ENCODE measurements at places on chromosomes 5 and 9.

DNA sequence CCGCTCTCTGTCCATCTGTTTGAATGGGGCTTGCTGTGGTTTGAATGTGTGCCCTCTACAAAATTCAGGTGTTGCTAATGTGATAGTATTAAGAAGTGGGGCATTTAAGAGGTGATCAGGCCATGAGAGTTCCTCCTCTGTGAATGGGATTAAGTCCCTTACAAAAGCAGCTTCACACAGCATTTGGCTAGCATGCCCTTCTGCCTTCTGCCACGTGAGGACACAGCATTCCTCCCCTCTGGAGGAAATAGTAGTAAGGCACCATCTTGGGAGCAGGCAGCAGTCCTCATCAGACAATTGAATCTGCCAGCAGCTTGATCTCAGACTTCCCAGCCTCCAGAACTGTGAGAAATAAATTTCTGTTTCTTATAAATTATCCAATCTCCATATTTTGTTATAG, 540.2 kb downstream of the CSNK1G3 start:
- no peak for DNase-seq

- no peak for DNase-seq
These were observed 1.4 kb upstream of the NKD2 start for GRCh38 chr5:1007221-1007680.

DNA sequence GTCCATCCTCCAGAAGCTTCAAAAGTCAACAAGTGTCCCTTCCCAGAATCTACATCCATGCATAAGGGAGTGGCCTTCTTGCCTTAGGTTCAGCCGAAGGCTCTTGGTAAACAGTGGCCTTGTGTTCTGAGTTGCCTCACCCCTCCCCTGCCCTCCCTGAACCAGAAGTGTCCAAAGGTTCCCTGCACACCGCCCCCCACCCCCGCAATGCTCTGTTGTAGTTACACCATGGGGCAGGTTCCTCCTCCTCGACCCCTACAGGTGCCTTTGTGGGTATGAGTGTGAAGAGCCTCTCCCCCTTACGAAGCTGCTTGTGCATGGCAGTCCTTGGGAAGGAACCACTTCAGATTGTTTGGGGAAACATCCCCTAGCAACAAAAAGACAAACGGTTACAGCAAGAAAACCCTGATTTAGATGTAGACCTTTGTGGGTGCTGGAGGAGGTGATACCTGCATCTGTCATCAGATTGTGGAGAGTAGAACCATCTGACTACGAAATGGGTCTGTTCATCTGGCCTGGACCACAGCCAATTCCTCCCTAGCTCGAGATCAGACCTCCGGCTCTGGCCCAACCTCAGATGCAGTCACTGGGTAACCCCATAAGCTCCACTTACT, 7.1 kb downstream of the SPACA9 start:
- DNase-seq = no peak

DNA sequence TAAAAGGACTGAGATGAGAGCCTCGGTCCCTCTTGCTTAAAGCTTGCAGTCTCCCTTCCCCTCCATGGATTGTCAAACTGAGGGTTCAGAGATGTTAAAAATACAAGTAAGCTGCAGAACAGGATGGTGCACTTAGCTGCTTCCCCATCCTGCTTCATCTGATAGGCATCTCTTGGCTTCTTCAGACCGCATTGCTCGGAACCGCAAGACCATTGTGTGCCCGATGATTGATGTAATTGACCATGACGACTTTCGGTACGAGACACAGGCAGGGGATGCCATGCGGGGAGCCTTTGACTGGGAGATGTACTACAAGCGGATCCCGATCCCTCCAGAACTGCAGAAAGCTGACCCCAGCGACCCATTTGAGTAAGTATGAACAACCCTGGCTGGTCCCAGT, 65.5 kb upstream of the SAP30L start:
- DNase-seq = no peak

- DNase-seq = no peak
These were observed 10.6 kb downstream of the FOXD1 start for GRCh38 chr5:73437777-73438644.

- no peak for DNase-seq
These were observed 689.6 kb downstream of the TAF11L14 start for GRCh38 chr5:18323891-18324290.

- no peak for DNase-seq
These were observed 1474.3 kb upstream of the CDH9 start for GRCh38 chr5:28512648-28513047.
